ENCODE measurements at places on chromosomes 3 and 15. TPM values are rescaled to one million over a fixed set of nuclear protein-coding genes. Genes with fewer than 3 reads are reported as not detected.

The TRH gene
- total RNA-seq: not detected

The ATG7 gene
- total RNA-seq: 61.7 TPM

The SLC9C1 gene
- not detected for total RNA-seq

The CHST14 gene
- 15.9 TPM for total RNA-seq

The OSBPL10 gene
- 18.8 TPM for total RNA-seq

The SI gene
- not detected for total RNA-seq

The NMB gene
- total RNA-seq: 10.4 TPM

The RASGRF1 gene
- total RNA-seq: 82.6 TPM

The RAB8B gene
- 72.7 TPM for total RNA-seq

DNA sequence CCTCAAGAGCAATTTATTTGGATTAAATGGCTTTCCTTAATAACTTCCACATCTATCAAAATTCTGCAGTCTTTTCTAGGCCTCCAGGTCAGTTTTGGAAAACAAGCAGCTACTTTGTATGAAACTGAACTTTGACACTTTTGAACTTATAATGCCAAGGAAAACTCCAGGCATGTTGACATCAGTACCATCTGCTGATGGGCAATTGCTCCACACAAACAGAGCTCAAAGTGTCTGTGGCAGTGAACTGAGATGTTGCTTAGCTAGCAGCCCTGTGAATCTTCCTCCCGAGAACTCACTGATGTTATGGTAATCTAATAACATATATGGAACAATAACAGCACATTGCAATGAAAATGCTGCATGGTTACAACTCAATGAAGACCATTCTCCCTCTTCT lies 250.2 kb downstream of the THRB start:
- DNase-seq: no peak

DNA sequence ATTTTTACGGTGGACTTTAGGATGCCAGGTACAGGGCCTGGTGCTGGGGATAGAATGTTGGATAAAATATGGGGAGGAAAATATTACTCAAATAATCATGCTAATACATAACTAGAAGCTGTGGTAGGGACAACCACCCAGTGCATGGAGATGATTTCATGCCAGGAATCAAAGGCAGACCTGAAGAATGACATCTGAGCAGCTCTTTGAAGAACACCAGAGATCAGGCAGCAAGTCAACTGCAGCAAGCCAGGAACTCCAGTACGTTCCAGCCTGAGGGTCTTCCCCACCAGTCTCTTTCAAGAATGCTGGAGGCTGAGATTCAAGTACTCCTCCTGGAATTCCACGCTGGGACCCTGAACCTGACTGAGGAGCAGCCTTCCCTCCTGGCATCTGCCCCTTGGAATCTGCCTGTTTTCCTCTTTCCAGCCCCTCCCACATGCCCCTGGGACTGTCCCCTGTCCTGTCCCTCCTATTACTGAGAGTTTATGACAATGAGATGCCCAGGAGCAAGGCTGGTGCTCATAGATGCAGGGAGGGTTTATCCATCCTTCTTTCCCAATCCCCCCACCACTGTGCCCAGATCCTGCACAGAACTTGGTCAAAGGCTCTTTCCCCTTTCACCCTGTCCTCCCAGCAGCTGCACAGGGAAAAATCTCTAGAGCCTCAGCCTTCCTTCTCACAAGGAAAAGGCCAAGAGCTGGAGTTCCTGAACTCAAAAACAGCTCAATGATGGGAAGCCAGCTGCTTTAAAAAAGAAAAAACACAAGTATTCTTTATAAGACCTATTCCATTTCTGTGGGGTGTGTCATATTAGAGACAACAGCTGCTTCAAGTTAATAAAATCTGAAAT lies 68.0 kb downstream of the PDZRN3 start:
- no peak for DNase-seq

GRCh38 chr3:156149876-156150275 lies 29.5 kb downstream of the KCNAB1 start:
- no peak for DNase-seq

GRCh38 chr3:54969652-54970051 lies 41.8 kb upstream of the LRTM1 start:
- DNase-seq: no peak

- DNase-seq: no peak
Observed at GRCh38 chr3:46731795-46732194, 14.1 kb upstream of the PRSS50 start.

DNA sequence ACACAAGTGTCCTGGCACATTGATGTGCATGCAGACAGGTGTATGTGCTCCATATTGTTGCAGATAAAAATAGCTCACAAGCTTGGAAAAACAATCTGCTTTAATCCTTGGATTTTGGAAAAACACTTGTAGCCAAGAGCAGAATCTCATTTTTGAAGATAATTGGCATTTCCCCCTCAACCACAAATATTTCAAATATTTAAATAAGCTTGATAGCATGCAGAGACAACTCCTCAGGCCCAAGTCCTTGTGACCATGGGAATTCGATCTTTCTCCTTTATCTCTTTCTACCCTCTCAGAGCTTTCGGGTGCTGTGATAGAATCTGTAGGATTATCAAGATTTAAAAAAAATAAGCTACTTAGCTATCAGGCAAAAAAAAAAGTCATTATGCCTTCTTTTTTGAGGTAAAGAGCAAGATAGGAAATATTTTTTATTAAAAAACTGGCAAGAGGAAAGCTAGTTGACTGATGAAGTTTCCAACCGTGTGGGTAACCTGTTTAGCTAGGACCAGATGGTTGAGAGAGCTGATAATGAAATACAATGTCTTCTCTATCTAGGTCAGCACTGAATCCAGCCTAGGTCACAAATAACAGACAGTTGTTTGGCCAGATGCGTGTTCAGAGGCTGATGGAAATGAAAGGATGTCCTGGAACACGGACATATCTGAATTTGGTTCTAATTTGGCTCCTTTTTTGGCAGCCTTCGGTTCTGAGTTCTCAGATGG lies 54.9 kb upstream of the SNRK start:
- DNase-seq: no peak

GRCh38 chr15:29348336-29348914 lies 78.8 kb upstream of the NSMCE3 start:
- DNase-seq: no peak

GRCh38 chr15:98954411-98954810 lies 53.2 kb downstream of the PGPEP1L start:
- DNase-seq: no peak

DNA sequence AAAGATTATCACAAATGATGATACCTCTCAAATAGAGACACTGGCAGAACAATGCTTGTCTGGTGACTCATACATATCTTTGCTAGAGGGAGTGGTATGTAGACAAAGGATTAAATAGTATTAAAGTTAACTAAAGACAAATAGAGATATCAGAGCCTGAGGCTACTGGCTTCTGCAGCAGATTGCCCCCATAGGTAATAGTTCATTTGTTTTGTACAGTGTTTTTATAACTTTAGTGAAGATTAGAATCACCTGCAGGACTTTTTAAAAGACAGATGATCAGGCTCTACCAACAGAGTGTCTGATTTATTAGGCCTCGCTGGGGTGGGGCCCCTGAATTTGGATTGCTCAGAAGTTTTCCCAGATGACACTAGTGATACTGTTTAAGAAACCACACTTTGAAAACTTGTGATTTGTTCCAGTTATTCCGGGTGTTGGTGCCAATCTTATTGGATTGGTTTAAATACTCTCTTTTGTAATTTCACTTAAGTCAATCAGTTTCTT lies 96.4 kb downstream of the NAALADL2 start:
- no peak for DNase-seq

DNA sequence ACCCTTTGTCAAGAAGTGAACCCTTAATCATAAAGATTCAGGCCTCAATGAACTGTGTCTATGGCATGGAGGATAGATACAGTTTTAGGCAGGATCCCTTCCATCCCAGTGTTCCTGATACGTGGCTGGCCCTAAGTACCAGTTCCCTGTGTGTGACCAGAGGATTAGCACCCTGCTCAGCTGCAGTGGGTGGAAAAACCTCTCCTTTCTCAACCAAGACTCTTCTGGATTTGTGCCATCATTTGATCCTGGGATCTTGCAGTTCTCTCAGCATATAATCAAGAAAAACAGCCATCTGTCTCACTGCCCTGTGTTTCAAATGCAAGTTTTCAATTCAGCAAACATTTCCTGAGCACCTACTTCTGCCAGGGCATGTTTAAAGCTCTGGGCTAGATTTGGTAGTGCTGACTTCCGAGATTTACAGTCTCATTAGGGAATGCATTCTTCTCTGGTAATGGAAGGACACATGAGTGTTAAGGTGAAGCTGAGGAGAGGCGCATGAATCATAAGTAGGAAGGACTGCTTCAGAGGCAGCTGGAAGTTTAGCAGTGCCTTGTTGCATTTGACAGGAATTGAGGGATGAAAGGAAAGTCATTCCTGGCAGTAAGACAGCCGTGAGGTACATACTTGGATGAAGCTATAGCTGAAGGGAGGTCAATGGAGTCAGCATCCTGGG lies 388.3 kb downstream of the MFSD1 start:
- no peak for DNase-seq

- DNase-seq: no peak
Observed at GRCh38 chr3:197475997-197476525, 79.7 kb downstream of the BDH1 start.

DNA sequence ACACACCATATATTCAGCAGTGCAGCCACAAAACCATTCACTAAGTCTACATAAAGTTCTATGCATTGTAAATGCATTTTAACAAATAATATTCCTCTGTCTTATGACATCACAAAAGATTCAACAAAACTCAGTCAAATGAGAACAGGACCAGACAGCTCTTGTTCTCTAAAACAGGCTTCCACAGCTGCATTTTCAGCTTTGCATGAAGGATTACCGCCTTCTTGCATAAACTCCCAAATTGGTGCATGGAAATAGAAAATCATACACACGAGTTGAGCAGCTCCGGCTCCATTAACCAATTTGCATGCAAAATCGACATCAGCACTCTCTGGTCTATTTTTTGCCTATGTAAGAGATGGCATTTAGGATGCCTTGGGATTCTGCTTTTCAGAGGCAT lies 66.4 kb downstream of the RFTN1 start:
- DNase-seq: no peak

DNA sequence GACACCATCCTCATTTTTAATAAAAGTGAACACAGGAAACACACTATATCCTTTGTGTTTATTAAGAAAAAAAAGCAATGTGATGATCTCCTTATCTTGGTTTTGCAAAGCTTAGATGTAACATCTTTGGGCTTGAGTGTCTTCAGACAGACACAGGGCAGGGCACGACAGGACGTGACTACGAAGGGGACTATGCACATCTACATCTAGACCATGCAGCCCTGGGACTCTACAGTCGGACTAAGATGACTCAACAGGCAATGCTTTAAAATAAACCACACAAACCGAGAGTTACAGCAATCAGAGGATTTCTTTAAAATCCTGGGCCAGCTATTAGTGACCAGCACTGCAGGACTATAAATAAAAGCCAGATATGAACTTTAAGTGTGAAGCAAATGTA lies 22.8 kb upstream of the TM2D3 start:
- DNase-seq: no peak

GRCh38 chr3:66609660-66610561 lies 109.1 kb upstream of the LRIG1 start:
- DNase-seq: no peak

DNA sequence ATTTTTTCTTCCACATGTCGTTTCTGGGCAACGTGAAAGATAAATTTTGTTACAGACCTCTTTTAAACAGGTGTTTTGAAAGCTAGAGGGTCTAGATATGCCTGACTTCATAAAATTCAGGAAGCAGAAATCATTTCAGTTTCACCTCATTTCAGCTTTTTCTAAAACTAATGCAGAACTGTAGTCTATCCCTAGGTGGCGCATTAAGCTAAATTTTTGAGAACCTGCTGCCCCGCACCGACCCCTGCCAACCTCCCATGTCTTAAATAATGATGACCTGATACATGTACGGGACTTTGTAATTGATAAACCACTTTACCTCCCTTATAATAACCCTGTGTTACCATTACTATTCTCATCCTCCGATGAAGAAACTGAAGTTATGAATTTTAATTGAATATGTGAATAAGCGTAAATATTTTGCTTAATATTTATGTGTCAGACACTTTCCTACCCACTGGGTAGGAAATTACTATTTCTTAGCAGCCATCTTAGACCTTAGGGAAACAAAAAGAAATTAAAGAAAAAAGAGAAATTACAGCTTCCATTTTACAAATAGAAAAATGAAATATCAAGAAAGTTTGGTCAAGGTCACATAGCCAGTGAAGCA lies 78.7 kb upstream of the GCNT3 start:
- no peak for DNase-seq
